Stimulated activated naive CD8-positive, alpha-beta T cell treated with anti-CD3 and anti-CD28 coated beads, Interleukin-15, amount 100 ng/mL, for 72 hours (primary cell): ENCODE measurements at places on chromosomes 12 and 14.

GRCh38 chr14:74048281-74048680 is 29.1 kb downstream of the BBOF1 start:
- DNase-seq, result no peak

GRCh38 chr12:63150713-63151622 is at the start of gene AVPR1A:
Gene AVPR1A (minus strand): TSS chr12:63151201. CDS start chr12:63150836, 365 bp downstream.
- DNase-seq, result peak; percentile 8

- no peak for DNase-seq
Observed at GRCh38 chr12:124653169-124653931, 85.9 kb upstream of the NCOR2 start.

DNA sequence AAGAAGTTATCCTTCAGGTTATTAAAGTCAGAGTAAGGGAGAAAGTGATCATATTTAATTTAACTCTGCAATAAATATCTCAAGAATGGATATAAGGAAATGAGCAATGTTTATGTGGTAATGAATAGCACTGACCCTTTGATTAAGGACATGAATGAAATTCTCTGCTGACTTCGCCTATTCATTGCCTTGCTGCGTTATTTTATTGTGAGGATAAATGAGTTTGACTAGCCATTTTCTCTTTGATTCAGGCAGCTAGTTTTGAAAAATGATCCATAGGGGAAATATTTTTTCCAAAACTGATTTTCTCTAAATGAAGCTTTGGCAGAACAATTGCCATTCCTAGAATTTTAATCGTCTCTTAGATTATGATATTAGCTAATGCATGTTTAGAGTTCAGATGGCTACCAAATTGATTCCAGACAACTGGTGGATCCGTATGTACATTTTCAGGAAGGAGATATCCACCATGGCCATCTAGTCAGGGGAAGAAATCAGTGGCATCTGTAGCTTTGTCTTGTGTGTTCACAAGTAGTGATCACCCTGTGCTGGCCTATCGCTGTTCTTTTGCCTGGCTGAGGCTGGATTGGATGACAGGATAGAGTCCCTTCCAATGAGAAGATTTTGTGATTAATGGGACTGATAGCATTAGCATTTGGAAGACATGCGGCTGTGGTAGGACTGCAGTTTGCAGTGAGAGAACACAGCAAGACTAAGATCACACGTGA is 302.3 kb upstream of the RGS6 start:
- no peak for DNase-seq

- no peak for DNase-seq
Observed at GRCh38 chr12:76898442-76898841, 19.6 kb upstream of the CSRP2 start.

DNA sequence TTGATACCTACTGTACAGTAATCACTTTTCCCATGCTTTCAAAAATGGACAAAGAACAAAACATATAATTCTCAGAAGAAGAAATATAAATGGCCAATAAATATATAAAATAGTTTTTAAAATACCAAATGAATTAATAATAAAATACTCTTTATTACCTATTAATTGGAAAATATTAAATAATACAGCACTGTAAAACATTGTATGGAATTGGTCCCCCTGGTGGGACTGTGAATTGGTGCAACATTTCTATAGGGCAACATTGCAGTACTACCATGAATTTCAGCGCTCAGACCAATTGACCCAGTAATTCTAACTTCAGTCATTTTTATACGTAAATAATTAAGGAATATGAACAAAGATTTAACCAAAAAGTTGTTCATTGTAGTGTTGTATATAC is 162.6 kb downstream of the PELI2 start:
- DNase-seq, result no peak

DNA sequence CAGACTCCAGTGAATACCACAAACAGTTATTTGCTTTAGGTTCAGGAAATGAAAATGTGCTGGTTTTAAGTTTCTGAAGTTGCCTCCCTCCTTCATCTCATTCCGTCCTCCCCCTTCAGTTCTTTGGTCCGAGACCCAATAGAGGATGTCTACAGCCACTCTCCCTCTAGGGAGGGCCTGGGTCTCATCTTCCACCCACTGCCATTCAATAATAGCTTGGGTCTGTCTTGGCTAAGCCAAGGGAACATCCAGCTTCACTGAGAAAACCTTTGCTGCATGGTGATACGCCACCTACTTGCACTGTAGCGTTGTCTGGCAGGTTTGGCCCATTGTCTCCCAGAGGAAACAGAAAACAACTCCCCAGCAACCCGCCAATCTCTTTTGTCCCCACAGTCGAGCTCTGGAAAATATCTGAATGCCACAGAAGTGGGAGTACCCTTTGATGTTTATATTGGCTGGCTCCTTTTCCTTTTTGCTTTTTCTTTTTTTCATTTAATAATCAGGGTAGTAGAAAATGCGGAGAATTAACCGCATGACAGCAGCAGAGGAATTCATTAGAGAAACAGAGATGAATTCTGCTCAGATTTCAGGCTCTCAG is 380.1 kb downstream of the RAD51B start:
- DNase-seq, result no peak

DNA sequence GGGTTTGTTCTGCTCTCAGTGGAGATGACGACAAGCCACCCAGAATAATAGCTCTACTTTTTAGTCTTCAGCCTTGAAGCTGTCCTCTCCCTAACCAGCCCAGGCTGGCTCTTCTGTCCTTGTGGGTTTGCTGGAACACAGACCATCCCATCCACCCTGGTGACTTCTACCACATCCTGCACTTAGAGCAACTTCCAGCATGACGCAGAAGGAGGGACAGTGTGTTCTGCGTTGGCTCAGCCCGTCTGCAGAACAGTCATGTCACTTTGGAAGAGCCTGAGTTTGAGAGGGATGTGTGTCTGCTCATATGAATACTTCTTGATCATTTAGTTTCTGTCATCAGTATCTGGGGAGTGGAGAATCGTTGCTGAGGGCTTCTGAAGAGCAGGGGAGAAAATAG is 198.0 kb downstream of the CACNA1C start:
- no peak for DNase-seq

DNA sequence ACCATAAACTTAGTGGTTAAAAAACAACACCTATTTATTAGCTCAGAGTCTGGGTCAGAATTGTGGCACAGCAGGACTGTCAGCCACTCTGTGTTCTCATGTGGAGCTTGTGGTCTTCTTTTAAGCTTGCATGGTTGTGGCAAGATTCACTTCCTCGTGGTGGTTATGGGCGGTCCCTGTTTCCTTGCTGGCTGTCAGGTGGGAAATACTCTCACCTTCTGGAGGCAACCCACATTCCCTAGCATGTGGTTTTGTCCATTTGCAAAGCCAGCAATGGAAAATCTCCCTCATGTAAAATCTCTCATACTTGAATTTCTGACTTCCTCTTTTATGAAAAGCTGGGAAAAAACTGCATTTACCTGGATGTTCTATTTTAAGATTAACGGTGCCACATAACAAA is 229.8 kb downstream of the ALX1 start:
- no peak for DNase-seq

DNA sequence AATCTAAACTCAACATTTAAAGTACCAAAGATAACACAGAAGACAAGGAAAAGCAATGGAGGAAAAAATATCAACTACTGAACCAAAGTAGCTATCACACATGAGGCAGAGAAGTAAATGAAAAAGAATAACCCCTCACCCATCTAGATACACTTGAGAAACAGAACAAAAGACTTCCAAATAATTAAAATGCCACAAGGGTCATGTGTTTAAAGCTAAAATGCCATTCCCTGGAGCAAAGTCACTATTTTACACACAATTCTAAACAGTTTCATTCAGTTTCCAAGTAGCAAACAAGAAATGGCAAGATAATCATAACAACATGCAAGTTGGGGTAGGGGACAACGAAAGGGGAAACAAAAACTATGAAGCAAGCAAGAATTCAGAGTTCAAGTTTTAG is 12.0 kb downstream of the OSBPL8 start:
- DNase-seq, result no peak

DNA sequence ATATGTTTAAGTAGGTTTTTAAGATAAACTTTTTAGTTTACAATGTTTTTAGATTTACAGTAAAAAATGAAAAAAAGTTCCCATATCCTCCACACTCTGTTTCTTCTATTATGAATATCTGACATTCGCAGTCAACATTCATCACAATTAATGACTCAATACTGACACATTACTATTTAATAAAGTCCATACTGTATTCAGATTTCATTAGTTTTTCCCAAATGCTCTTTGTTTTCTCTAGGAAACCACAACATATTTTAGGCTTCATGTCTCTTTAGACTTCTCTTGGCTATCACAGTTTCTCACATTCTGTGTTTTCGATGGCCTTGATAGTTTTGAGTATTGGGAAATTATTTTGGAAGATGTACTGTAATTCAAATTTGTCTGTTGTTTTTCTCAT is 399.8 kb downstream of the SLC6A15 start:
- DNase-seq, result no peak

DNA sequence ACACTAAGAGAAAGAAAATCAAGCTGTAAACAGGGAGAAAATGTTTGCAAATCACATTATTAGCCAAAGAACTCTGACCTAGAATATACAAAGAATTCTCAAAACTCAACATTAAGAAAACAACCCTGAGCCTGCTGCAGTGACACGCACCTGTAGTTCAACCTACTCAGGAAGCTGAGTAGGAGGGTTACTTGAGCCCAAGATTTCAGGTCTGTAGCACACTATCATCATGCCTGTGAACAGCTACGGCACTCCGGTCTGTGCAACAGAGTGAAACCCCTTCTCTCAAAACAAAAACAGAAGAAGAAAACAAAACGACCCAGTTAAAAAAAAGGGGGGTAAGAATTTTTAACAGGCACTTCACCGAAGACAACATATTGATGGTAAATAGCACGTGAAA is 20.8 kb downstream of the SAV1 start:
- no peak for DNase-seq

GRCh38 chr12:104250366-104251125 is 35.0 kb downstream of the TXNRD1 start:
- DNase-seq, result no peak

DNA sequence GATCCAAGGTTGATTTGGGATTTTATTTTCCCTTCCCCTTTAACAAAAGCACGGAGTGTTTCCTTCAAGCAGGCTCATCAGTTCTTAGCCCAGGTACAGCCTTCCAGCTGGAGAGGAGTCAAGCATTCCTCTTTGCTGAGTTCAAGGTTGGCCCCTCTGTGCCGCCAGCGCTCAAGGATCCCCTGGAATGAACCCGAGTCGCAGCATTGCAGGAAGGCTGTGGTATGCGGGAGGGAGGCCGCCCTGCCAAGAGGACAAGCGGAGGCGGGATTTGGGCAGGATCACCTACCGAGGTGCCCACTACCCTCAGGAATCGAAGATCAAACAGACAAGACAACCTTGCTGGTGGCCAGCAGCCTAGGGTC is 53.9 kb upstream of the NCOR2 start:
- DNase-seq, result no peak

- no peak for DNase-seq
Observed at GRCh38 chr14:50792634-50793068, 38.3 kb downstream of the NIN start.

DNA sequence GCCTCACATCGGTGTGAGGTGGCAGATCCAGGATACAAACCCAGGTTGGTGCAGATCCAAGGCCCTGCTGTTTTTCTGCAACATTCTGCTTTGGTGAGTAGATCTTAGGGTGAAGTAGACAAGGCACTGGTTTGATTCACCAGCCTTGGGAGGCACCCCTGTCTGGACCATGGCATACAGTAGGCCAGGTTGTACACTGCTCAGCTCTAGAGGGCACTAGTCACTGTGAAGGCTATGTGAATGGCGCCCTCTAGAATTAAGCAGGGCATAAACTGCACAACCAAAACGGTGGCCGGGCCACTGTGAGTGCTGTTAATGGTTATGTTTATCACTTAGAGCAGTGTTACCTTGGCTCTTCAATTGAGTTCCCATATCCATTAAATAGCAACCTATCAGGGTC is 280.6 kb upstream of the PWP1 start:
- DNase-seq, result peak; percentile 31

DNA sequence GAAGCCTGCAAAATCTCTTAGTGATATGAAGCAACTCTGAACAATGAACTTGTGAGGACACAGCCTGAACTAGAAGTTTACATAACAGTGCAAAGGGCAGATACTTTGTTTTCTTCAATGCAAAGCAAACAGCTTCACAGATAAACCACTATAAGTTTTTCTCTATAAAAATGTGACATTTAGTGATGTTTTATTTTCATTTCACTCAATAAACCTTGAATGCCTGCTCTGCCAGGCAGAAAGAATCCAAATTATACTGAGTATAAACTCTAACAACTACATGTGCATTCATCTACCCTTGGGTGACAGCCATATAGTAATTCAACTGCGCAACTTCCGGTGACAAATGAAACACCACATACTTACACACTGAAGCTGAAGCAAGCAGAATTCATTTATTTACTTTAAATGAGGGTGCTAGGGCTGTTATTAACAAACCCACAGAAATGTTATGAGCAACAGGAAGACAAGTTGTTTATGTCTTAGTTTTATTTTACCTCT is 10.3 kb downstream of the DCP1B start:
- DNase-seq, result no peak

GRCh38 chr14:24096545-24097181 is 2.6 kb downstream of the PCK2 start:
- no peak for DNase-seq

- no peak for DNase-seq
Observed at GRCh38 chr12:99847936-99848335, 136.8 kb downstream of the ANKS1B start.

DNA sequence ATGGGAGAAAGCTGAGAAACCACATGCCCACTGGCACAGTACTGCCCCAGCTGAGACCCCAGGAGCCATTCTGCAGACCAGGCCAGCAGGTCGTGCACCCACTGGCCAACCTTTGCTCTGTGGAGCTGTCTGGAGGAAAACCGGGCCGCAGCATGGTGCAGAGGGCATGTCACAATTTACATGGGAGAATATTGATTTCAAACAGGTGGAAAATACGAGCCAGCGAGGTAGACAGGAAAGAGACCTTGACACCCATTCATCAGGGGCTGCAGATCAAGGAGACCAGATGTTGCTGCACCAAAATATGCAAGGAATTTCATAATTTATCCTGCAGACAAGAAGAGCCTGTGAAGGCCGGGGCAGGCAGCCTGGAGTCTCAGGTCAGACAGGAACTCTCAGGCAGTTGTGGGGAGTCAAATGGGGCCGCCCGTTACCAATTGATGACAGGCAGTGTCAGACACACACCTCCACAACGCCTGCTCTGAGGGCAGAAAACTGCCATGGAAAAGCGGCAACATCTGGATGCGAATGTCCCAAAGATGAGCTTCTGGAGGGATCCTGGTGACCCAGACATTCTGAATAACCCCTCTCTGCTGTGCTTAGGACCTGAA is 74.6 kb upstream of the BCL11B start:
- DNase-seq, result no peak
